ENCODE measurements at places on chromosomes 3 and 15.

GRCh38 chr15:27871078-27871901 is 227.8 kb downstream of the OCA2 start:
- no peak for DNase-seq

GRCh38 chr15:101242160-101242998 is 9.5 kb downstream of the CHSY1 start:
- no peak for DNase-seq

GRCh38 chr15:38164507-38164906 is 88.1 kb upstream of the SPRED1 start:
- DNase-seq = no peak

DNA sequence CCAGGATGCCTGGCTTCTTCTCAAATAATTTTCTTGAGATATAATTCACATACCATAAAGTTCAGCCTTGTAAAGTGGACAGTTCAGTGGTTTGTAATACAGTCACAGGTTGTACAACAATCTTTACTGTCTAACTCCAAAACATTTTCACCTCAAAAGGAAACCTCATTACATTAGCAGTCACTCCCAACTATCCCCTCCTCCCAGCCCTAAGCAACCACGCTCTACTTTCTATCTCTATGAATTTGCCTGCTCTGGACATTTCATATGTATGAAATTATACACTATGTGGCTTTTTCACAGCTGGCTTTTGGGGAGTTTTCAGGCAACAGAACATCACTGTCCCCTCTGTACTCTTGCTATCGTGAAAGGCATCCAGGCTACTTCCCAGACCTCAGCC is 17.5 kb downstream of the TGM5 start:
- DNase-seq = no peak

GRCh38 chr3:193857996-193858395 is 265.0 kb downstream of the OPA1 start:
- DNase-seq = no peak

- DNase-seq = no peak
Observed at GRCh38 chr15:70535071-70535954, 228.0 kb downstream of the UACA start.

- DNase-seq = no peak
Observed at GRCh38 chr15:53437366-53437765, 322.1 kb downstream of the WDR72 start.

GRCh38 chr15:87154761-87155160 is 1075.1 kb downstream of the AGBL1 start:
- DNase-seq = no peak

DNA sequence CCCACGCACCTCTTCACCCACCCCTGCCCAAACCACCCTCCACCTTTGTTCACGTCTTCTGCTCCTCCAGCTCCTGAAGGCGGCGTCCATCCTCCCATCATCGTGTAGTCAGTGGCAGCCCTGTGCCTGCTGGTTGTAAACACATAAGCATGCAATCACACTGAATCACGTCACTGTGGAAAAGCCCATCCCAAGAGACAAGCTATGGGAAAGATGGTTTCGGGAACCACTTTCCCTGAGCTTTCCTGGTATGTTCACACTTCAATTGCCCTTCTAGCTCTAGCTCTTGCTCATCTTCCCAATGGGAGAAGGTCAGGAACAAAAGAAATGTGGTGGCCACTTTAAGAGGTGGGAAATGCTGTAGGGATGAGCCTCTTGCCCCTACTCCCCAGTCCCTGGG is 14.4 kb upstream of the GOLGA8J start:
- no peak for DNase-seq

- no peak for DNase-seq
Observed at GRCh38 chr3:22922317-22922716, 280.8 kb upstream of the UBE2E2 start.

GRCh38 chr3:64224826-64225610 is at the start of gene PRICKLE2:
PRICKLE2 (minus strand) TSS chr3:64225466; CDS start chr3:64198927, 26,539 bp downstream.
- DNase-seq = peak; percentile 89

- no peak for DNase-seq
Observed at GRCh38 chr15:68284616-68285258, 7.2 kb downstream of the FEM1B start.

DNA sequence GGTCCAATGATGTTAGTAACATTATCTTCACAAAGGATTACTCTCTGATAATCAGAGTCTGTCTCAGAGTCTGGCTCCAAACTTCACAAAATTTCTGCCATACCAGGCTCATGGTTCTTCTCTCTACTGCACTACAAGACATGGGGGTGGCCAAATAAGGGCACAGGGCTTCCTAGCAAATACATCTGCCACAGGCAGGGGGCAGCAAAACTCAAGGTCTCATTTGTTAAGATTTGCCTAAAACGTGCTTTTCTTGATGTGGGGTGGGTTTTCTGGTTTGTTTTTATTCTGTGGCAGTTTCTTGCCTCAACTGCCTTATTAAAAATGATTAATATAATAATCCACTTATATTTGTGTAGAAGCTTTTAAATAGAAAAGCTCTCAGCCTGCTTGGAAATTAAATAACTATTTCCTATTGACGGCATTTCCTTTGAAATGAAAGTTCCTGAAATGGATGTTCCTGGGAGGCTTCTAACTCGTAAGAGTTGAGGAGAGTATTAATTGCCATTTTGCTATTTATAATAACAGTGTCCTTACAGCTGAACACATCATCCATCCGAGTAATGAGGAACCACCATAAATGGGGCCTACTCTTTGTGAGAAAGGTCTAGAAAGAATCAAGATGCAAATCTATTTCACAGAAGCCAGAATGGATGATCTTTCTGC is 53.8 kb downstream of the SST start:
- peak; percentile 47 for DNase-seq

GRCh38 chr3:86991840-86992435 is 989 bp upstream of the VGLL3 start:
- peak; percentile 51 for DNase-seq

- no peak for DNase-seq
Observed at GRCh38 chr3:183370391-183370790, 58.0 kb downstream of the MCF2L2 start.

DNA sequence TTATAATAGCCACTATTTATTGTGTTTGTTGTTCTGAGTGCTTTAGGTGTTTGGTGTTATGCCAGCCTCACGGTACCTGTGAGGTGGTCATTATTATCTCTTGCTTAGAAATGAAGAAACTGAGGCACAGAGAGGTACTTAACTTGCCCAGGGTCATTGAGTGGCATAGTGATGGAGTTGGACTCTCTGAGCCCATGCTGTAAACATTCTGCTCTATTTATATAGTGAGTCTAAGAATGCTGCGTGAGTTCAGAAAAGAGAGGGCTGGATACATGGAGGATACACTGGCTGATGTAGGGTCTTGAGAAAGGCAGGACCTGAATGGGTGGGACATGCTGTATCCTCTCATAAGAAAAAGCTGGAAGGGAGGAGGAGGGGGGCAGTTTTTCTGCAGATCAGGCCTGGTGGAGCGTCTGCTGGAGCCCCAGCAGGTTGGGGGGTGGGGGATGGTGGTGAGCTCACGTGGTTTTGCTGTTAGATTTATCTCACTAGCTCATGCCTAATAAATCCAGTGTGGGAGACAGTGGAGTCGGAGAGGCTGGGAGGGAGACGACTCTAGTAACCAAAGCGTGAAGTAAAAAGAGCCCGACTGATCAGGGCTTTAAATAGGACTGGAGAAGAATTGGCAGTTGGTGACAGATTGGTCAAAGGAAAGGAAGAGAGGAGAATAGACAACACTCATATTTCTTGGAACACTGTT is 16.0 kb downstream of the MED12L start:
- no peak for DNase-seq

- DNase-seq = no peak
Observed at GRCh38 chr3:64166584-64167162, 58.6 kb downstream of the PRICKLE2 start.

DNA sequence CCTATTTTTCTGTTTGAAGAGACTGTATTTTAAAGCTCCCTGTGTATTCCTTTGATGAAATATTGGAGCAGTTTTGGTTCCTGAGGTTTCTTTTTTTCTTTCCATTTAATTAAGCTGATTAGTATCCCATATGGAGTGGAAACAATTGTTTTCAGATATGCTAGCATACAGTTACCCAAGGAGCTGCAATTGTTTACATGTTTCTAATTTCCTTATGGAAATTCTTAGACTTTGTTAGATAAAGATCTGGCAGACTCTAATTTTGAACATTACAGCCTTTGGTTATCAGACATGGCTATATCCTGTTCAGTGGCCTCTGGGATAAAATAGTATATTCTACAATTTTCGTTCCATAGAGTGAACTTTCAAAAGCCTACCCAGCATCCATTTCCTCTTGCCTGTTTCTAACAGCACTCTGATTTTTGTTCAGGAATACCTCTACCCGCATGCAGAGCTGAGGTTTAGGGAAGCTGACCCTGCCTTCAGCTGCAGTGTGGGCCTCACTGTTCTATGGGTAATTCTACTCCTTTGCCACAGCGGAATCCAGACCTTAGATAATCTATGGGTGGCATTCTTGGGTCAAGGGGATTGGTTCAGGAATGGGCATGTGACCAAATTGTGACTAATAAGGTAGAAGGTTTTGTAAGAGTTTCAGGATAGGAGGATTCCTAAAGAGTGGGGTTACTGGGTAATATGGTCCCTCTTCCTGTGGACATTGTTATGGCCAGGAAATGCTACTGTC is 161.1 kb upstream of the ANKRD28 start:
- DNase-seq = no peak

DNA sequence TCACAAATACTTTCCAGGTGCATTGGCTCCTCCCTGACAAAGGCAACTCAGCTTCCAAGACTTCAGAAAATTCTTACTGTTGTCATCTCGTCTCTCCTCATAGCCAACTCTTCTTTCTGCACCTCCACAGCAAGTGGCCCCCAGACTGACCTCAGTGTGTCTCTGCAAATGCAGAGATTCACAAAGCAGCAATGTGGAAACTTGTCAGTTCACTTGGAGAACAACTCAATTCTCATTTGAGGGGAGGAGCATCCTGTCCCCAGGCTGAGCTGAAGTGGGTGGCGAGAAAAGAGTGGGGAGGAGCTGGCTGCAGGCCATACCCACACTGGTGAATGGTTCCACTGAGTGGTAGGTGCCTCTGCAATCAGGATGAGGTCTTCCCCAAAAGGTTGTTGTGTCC is 248.7 kb upstream of the IL12A start:
- no peak for DNase-seq

GRCh38 chr3:52606373-52607085 is 70.1 kb downstream of the UQCC5 start:
- no peak for DNase-seq

GRCh38 chr3:158768361-158768787 is 33.5 kb upstream of the MFSD1 start:
- peak; percentile 32 for DNase-seq

- DNase-seq = no peak
Observed at GRCh38 chr3:105222568-105223093, 144.1 kb upstream of the ALCAM start.

DNA sequence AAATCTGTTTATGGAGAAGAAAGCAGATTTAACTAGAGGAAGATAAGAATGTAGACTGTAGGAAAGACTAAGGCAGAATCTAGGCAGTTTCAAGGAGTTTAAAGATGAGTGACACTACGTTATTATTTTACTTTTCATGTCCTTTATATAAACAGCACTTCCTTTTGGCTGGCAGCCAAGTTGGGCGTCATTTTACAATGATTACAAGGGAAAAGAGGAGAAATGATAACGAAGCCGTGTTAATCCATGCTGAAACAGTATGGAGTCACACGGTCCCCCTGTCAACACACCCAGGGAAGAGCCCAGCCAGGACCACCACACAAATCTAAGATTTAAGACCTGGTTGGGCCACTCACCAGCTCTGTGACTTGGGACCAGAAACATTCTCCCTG is 83.7 kb upstream of the NEO1 start:
- DNase-seq = no peak

DNA sequence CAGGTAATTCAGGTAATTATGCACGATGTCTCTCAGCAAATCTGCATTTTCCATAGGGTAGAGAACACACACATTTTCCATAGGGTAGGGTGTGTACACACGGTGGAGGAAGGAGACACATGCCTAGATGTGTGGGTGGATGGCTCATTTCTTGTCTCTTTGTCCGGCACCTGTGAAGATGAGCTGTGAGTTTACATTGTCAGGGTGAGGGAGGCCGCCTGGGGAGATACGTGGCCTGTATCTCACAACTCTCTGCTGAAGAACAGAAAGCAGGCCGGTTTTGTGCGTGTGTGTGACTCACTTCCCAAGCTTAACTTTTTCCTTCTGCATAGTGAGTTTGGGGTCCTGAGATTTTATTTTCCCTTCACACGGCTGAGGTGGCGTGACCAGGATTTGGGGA is 60.3 kb downstream of the SLC6A6 start:
- no peak for DNase-seq

DNA sequence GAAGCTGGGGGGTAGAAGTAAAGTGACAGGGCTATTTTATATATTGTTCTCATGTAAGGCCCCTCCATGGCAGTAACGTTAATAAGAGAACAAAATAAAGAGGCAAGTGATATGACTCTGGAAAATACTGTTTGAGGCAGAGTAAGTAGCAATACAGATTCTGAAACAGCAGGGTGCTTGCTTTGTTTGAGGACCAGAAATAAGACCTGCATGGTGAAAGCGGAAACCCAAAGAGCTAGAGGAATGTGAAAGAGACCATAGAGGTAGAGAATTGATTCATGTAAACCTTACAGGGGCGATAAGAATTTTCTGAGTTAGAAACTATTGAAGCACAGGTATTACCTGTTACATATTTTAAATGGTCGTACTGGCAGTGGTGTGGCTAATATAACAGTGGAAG is 1517.1 kb downstream of the SI start:
- DNase-seq = no peak

DNA sequence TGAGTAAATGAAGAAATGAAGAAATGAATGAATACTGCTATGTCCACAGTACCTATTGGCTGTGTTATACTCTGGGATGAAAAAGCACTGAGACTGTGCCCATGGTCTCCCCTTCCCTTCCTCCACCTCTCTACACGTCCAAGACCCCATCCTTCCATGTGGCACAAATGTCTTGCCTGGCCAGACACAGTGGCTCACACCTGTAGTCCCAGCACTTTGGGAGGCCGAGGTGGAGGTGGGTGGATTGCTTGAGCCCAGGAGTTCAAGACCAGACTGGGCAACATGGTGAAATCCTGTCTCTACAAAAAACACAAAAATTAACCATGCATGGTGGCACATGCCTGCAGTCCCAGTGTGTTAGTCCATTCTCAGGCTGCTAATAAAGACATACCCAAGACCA is 200.1 kb downstream of the FAM43A start:
- DNase-seq = no peak

GRCh38 chr3:15041950-15042349 is 23.2 kb downstream of the MRPS25 start:
- DNase-seq = no peak

DNA sequence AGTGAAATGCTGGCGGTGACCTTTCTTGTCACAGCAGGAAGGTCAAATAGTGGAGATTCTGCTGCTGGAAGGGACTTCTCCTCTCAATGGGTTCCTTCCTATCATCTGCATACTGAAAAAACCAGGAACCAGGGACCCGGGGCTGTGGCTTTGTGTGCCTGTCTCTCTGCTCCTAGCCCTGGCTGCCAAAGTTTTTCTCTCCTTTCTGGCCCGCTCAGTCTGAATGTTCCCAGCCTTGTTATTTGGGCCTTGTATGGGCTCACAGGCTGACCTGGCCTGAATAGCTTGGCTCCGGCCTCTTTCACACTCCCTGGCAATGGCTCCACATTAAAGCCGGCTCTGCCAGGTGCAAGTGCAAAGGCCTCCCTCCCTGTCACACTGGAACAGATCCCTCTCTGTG is 94.7 kb downstream of the LRIG1 start:
- DNase-seq = no peak

Data from head of caudate nucleus (tissue), 42 donors.